CD4-positive, alpha-beta T cell treated with Interferon alpha-2 for 1 hour (primary cell): ENCODE measurements at places on chromosomes 5 and 9.

GRCh38 chr9:131001990-131002389 lies 7.0 kb upstream of the LAMC3 start:
- DNase-seq: no peak

- peak; percentile 26 for DNase-seq
Measured at GRCh38 chr9:134344068-134344799, 18.0 kb downstream of the RXRA start.

DNA sequence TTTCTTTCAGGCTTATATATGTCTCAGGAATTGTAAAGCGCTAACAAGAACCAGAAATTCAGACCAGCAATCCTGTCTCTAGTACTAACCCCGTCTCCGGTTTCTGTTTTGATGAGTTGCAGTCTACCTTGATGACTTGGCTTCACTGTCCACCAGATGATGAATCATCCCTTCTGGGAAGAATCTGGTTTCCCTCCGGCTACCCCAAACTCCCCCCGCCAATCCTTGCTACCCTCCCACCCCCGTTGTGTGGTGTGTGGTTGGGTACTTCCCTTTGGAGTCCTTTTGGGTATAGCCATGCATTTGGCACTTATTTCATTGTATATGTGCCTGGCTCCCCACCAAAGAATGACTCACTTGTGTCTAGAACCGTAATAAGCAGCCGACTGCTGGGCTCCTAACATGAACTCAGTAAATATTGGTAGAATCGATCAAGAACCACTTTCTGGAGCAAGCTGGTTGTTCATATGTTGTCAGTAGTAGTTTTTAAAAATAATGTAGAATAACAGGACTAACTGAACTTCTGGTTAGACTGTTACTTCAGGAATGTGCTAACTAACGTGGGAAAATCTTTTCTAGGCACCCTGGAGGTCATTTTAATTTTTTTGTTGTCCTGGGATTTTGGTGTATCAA lies 8.3 kb upstream of the TGFBI start:
- DNase-seq: peak; percentile 16

GRCh38 chr9:114054191-114054690 lies 23.9 kb downstream of the AMBP start:
- no peak for DNase-seq

GRCh38 chr9:72322259-72322658 lies 42.7 kb downstream of the ZFAND5 start:
- DNase-seq: no peak

DNA sequence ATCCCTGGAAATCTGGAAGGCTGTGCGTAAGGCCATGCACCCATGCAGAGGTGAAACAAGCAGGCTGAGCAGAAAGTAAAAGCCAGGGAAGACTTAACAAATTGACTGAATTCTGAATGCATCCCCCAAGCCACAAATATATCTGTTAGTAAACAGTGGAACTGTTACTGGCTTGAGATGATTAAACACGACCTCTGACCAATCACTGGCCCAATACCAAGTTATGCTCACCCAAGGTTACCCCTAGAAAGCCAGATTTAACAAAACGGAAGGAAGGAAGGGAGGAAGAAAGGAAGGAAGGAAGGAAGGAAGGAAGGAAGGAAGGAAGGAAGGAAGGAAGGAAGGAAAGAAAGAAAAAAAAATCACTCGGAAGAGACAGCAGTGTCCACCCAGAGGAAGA lies 215.8 kb upstream of the CCNG1 start:
- DNase-seq: no peak

DNA sequence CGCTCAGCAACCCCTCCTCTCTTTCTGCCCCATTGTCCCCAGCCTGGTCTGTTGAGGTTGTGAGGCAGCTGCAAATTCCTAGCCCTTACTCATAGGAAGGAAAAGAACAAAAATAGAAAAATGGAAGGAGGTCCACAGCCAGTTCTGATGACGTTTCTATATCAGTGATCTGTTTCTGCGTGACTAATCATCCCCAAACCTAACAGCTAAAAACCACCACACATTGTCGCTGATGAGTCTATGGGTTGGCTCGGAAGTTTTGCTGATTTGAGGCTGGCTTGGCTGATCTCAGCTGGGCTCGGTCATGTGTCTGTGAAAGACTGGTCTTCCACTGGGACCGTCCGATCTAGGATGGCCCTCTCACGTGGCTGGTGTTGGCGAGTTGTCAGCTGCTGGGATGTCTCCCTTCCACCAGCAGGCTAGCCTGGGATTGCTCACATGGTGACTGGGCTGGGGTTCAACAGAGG lies 200.6 kb upstream of the ZNF618 start:
- no peak for DNase-seq

- DNase-seq: peak; percentile 28
Measured at GRCh38 chr5:7897014-7897600, 28.2 kb downstream of the MTRR start.

GRCh38 chr5:62722360-62722759 lies 143.7 kb downstream of the LRRC70 start:
- DNase-seq: no peak
